ENCODE measurements at places on chromosomes 12 and 14. TPM values are rescaled to one million over a fixed set of nuclear protein-coding genes. Genes with fewer than 3 reads are reported as not detected.

KRT6C gene
- not detected for total RNA-seq

DNA sequence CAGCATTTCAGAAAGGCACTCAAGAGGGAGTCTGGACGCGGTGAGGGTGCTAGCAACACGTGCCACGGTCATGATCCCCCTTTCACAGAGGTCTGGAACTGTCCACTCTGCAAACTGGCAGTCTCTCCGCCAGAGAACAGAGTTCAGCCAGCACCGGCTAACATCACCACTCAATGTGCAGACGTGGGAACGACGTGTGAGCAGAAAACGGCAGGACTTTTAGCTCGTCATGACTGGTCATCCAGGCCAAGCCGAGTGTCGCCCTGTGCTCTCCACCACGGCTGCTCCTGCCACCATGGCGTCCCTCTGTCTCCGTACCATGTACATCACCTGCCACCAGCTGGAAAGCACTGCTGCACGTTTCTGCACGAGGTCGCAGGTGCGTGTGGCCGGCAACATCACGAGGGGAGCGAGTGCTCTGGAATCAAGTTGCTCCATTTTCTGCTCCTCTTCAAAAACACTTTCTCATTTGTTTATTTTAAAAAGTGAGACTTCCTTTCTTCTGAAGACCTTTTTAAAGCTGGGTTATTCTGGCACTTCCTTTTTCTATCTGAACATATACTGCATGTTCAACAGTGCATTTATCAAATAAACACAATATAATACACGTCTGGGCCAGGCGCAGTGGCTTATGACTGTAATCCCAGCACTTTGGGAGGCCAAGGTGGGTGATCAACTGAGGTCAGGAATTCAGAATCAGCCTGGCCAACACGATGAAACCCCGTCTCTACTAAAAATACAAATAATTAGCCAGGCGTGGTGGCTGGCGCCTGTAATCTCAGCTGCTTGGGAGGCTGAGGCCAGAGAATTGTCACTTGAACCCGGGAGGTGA, 28.0 kb downstream of the SLC15A4 start:
- no peak for DNase-seq

GRCh38 chr12:49909826-49910225, 6.1 kb upstream of the FAIM2 start:
- DNase-seq, result no peak

BDKRB1 gene
- not detected for total RNA-seq

GRCh38 chr12:103806803-103807202, 34.2 kb downstream of the NT5DC3 start:
- no peak for DNase-seq

MLXIP gene
- total RNA-seq, result 17.5 TPM

DNA sequence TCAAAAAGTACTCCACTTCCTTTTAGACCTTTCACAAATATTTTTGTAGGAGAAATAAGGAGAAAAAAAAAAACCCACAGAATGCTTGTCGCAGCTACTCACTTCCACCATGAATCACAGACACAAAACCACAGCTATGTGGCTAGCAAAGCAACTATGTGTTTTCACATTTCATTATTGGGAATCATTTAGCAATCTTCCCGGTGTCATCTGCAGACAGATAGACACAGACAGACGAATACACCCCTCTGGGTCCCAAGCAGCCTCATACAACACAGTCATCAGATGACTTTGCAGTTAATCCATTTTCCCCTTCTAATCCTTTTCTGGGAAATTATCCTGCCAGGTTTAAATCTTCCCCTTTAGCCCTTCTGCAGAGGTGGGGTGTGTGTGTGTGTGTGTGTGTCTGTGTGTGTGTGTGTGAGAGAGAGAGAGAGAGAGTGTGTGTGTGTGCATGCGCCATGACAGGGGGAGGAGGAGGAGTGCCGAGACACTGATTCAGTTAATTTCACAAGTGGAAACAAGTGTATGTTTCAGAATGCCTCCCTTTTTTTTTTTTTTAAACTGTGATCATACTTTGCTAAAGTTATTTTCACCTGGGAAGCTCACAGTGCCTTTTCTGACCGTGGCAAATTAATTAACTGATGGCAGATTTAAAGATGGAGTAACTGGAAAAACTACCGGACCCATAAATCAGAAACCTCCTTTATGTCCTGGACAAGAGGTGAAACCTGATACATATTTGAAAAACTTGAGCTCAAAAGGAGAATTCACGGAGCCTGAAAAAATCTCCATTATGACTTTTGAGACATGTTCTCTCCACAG, 39.9 kb downstream of the LTBP2 start:
- DNase-seq, result peak; percentile 27

DNA sequence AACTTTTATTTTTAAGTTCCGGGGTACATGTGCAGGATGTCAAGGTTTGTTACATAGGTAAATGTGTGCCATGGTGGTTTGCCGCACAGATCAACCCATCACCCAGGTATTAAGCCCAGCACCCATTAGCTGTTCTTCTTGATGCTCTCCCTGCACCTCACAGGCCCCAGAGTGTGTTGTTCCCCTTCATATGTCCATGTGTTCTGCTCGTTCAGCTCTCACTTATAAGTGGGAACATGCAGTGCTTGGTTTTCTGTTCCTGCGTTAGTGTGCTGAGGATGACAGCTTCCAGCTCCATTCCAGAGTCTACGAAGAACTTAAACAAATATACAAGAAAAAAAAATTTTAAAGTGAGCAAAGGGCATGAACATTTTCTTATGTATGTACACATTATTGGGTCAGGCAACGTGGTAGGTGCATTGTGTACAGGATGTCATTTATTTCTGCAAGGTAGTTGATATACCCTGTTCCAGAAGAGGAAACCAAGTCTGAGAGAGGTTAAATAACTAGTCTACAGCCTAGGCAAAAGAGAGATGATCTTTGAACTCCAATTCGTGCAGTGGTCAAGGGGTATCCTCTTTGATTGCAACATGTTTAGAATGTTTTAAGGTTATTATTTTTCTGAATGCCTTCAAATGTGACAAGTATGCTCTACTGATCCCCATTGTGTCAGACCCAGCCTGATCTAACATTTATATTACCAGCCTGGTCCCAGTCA, 8.7 kb upstream of the PPM1A start:
- DNase-seq, result no peak

BIN2 gene
- total RNA-seq, result 102 TPM

NOVA1 gene
- total RNA-seq, result not detected

GRCh38 chr12:108803428-108804105, 53.8 kb downstream of the SSH1 start:
- peak; percentile 69 for DNase-seq

DNA sequence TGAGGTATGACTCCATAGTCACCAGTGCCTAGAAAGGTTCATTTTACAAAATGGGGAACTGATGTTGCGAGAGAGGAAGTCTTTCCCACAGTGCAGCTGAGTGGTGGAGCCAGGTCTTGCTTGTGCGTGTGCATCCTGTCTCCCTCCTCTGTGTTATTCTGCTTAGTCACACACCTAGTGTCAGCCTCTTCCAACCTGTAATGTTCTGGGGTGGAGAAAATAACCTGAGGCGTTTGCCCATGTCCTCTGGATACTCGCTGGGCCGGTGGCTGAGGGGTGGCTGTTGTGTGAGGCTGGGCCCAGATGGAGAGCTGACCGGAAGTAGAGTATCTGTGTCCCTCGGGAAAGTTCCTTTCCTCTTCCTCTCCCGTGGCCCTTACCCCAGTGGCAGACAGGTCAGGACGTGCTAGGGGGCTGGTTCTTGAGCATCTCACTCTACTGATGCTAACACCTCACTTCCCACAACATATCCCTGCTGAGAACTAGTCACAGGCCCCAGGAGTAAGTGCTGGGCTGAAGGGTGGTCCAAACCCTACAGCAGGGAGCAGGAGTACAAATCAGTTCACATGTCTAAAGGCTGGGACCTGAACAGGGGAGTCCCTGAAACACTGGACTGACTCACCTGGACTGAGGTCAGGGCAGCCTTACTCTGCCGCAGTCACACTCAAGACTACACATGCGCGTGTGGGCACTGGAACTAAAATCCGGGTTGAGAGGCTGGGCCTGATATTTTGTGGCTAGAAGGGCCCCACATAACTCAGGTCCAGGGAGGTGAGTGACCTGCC, 7.0 kb downstream of the MLF2 start:
- DNase-seq, result no peak

RNASE7 gene
- not detected for total RNA-seq

NKX2-1 gene
- not detected for total RNA-seq

GRCh38 chr12:12294215-12295005, 27.6 kb upstream of the LRP6 start:
- no peak for DNase-seq

WNT1 gene
- total RNA-seq, result 0.42 TPM

DBX2 gene
- not detected for total RNA-seq

DNA sequence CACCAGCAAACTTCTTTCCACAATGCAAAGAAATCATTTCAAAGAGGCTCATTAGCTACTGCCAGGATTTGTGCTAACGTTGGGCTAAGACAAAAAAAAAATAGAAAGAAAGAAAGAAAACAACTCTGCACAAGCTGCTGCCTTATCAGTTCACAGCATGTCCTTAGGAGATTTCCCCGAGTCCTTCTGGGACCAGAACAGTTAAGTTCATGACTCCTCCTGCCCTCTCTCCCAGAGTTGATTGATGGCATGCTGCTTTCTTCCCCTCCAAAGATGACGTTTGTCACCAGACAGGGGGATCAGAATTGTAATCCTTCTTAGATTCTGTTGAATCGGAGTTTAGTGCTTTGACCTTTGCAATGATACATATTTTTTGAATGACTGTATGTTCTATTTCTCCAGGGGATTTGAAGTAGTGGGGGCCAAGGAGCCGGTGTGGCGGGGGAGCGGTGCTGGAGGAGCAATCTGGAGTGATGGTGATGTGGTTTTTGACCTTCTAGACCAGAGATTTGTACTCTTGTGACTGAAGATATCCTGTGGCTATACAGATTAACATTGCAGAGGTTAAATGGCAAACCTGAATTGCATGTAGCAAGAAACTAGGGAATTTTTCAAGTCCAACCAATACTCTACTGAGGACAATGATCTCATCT, 409.2 kb upstream of the TMPO start:
- no peak for DNase-seq

DNA sequence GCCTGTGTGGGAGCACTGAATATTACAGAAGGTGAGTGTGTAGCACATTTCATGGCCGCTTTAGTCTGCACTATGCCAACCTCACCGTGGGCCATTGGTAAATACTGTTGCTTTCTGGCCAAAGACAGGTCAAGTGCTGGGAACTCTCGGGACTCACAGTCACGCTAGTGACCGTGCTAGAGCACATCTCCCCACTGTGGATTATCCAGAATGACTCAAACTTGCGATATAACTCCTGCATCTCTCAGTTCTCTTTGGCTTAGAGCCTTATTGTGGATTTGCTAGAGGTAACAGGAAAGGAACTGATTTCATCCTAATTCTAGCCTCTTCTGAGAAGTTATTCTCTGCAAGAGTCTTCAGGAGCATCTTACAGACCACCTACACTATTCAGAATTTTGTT, 86.5 kb downstream of the DAD1 start:
- DNase-seq, result no peak

GRCh38 chr12:103308396-103308795, 187.4 kb downstream of the C12orf42 start:
- no peak for DNase-seq

- no peak for DNase-seq
These were observed 172.2 kb downstream of the PTPRO start for GRCh38 chr12:15494329-15495046.
